ENCODE measurements at places on chromosomes 5 and 9.
A peak's percentile ranks its signal among the peaks of the same experiment; 100 is the strongest.

DNA sequence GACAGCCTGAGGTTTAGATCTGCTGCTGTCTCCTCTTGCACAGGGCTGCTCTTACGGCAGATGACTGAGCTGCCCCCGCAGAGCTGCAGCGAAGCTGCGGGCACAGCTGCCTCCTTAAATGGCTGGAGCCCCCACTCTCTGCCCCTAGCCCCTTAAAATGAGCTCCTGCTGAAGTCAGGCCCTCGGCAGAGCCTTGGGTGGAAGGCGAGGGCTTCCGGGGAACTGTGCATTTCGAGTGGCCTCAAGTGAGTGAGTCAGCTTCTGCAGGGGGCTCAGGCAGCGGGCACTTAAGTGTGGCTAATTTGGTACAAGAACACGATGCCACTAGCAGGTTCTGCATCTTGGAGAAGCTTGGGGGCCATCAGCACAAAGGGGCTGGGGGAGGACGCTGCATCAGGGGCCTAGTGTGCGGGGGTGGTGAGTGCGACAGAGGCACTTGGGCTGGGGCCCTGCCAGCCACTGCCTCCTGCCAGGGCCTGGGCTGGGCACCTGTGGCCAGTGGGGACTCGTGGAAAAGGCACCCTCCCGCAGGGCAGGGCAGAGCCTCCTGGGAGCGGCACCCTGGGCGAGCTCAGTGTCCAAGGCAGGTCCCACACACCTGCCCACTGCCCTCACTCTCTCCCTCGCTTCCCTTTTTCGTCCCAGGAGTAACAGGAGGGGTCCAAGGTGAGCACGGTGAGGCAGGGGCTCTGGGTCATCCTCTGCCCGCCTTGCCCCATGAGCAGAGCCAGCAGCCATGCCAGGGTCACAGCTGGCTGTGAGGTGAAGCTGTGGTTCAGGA is 28.8 kb upstream of the RNU6ATAC start:
- DNase-seq: no peak

GRCh38 chr5:123059455-123059854 is 22.9 kb upstream of the PPIC start:
- no peak for DNase-seq

DNA sequence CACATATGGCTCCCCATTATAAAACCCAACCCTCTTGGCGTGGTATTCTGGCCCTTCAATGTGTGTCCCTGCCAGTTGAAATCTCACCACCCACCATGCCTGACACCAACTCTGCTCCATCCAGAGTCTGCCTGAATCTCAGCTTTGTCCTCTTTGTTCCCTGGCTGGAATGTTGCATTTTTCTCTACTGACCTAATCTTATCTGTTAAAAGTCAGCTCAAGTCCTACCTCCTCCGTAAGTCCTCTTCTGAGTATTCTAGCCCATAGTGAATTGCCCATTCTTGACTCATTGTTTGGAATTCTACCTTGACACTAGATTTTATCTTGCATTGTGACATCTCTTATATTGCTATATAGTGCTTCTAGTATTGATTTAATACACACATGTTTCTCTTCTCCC is 207.1 kb upstream of the VLDLR start:
- DNase-seq: no peak

DNA sequence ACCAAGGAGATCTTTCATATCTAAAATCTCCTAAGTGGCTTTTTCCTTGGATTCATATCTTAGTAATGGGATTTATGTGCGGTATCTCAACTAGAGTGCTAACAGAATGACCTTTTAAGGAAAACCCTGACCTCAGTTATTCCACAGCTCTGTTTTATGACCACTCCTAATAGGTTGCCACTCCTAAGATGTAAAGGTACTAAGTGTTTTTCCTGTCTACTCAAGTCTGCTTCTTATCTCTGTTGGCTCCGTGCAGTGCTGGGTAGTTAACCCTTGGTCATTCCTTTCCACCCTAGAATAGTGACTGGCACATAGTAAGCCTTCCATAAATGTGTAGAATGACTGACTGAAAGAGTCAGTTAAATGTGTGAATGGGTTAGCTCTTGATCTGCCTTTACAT is 161.4 kb downstream of the DOCK2 start:
- DNase-seq: no peak

- DNase-seq: no peak
Observed at GRCh38 chr5:169901896-169902295, 78.4 kb downstream of the INSYN2B start.

DNA sequence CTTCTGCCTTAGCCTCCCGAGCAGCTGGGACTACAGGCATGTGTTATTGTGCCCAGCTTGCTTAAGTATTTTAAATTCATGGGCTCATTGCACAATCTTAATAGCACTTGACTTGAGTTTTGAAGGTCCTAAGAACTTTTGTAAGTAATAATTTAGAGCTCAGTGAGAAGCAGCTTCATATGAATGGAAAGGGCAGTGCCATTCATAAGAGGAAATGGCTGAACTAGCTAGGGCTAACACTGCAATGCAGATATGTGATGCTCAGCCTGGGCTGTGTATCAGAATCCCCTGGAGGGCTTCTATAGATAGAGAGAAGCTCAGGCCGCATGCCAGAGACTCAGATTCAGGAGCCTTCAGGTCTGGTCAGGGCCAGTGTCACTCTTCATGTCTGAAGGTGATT is 295.5 kb upstream of the DAP start:
- DNase-seq: no peak

- DNase-seq: no peak
Observed at GRCh38 chr5:178677429-178677828, 50.6 kb upstream of the CLK4 start.

GRCh38 chr5:126339215-126339805 is 83.9 kb upstream of the GRAMD2B start:
- peak; percentile 40 for DNase-seq

GRCh38 chr9:83754383-83754977 is 46.7 kb upstream of the UBQLN1 start:
- no peak for DNase-seq

DNA sequence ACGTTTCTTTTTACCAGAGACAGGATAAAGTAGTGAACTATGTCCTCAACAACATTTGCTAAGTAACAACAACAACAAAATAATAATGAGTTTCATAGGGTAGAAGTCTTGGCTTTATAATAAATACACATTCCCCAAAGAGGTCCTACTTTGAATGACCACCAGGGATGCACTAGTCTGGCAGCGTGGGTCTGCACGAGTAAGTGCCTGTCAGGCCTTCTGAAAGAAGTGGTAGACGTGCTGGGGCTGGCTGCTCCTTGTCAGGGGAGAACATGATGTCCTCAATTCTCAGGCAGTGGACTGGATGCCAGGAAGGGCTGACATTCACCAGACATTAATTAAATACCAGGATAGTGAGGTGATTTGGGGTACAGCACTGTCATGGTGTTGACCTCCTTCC is 331.1 kb downstream of the TMEM38B start:
- DNase-seq: no peak

- no peak for DNase-seq
Observed at GRCh38 chr9:1473956-1474634, 423.9 kb downstream of the DMRT2 start.

DNA sequence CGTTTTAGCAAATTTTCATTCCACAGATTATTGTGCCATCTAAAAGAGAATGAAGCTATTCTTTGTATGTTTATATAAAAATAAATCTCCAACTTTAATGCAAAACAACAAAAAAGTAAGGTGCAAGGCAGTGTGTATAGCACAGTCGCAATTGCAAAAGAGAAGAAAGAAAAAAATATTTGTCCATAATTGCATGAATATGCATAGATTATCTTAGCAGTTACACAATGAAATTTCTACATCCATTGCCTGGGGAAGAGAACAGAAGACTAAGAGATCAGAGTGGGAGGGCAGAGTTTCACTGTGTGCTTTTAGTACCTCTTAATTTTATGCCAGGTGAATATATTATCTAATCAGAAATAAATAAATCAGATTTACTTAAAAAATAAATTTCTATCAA is 86.4 kb upstream of the LHFPL2 start:
- DNase-seq: no peak

DNA sequence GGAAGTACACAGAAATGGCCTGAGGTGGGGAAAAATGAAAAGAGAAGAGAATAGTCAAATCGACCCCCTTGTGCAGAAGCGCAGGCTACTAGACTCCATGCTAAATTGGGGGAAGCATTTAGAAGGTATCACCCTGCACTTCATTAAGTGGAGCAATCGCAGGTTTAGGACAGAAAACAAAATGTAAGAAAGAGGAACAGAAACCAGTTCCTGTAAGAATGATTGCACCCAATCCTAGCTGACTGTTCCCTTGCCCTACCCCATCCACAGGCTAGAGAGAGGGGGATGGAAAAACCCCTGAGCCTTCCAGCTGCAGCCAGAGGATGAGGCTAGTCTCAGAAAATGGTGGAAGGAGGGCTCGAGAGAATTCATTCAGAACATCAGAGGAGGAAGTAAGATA is 23.9 kb upstream of the PPP1R2B start:
- no peak for DNase-seq

DNA sequence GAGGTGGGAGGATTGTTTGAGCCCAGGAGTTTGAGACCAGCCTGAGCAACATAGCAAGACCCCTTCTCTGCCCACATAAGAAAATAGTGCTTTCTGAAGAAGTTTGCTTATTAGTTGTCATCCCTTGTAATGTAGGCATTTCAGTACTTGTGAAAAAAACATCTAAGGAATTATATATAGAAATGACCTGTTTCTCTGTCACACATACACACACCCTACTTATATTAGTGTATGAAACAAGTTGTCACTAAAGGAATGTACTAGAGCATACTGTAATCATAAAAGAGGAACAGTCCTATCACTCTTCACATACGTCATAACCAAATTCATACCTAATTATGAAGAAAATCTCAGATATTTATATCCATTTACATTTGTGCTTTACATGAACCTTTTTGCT is 122.0 kb downstream of the NIPBL start:
- DNase-seq: no peak

- no peak for DNase-seq
Observed at GRCh38 chr9:123682746-123683145, 247.2 kb downstream of the DENND1A start.

- DNase-seq: no peak
Observed at GRCh38 chr9:111258209-111258874, 71.7 kb downstream of the OR2K2 start.

DNA sequence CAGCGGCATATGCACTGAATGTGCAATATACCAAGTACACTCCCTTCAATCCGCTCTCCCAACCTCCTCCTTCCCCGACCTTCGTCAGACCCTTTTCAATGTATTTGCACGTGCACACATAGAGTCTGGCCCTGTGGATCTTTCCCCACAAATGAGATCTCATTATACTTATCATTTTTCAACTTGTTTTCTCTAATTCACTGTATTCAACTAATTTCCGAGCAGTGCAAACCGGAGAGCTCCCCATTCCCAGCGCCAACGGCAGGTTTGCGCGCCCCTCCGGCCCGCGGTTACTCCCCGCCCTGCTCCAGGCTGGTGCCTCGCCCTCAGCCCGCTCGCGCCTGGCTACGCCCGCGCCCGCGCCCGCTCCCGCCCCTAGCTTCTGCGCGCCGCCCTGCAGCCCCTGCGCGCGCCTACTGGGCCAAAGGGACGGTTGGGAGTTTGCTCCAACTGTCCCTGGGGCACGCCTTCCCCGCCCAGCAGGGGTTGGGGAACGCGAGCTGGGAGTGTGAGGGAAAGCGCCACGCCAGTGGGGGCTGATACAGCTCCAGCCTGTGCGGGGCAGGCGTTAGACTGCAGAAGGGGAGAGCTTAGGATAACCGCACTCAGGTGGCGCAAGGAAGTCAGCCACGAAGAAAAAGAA is 3.3 kb upstream of the CDC20B start:
- DNase-seq: no peak

Measured in activated CD4-positive, alpha-beta T cell treated with anti-CD3 and anti-CD28 coated beads for 24 hours (primary cell).